AG09319 (cell line): ENCODE measurements at places on chromosomes 1 and 21.

GRCh38 chr1:35557611-35558373, at the start of gene NCDN:
TSS of gene NCDN (plus strand) at chr1:35557799. CDS start at chr1:35558191, 392 bp downstream.
- DNase-seq = peak; percentile 91

DNA sequence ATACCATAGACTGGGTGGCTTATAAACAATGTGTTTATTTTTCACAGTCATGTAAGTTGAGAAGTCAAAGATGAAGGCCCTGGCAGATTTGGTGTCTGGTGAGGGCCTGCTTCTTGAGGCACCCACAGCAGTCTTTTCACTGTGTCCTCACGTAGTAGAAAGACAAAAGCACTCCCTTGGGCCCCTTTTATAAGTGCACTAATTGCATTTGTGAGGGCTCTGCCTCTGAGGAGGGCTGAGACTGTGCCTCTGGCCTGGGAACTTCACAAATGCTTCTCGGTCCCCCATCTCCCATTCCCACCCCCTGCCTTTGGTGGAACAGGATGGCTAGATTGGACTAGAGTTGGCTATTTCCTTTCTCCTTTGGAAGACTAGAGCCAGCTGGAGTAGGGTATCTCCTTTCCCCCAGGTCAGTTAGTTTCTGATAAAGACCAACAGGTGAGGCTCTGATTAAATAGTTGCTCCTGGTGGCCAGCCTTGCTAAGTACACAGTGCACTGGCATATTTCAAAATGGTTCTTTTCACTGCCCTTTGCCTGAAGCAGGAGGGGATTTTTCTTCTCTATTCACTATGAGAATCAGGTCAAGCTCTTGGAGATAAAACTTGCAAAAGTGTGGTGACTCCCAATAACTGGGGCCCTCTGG, 82.9 kb downstream of the PLPPR4 start:
- no peak for DNase-seq

- peak; percentile 77 for DNase-seq
These were observed 82.3 kb downstream of the ITPKB start for GRCh38 chr1:226656601-226657277.

- no peak for DNase-seq
These were observed 6.0 kb downstream of the COLGALT2 start for GRCh38 chr1:184031409-184032107.

GRCh38 chr21:26079366-26079765, 91.2 kb downstream of the APP start:
- DNase-seq = no peak

- DNase-seq = no peak
These were observed 10.1 kb upstream of the IL10RB start for GRCh38 chr21:33256019-33256418.

DNA sequence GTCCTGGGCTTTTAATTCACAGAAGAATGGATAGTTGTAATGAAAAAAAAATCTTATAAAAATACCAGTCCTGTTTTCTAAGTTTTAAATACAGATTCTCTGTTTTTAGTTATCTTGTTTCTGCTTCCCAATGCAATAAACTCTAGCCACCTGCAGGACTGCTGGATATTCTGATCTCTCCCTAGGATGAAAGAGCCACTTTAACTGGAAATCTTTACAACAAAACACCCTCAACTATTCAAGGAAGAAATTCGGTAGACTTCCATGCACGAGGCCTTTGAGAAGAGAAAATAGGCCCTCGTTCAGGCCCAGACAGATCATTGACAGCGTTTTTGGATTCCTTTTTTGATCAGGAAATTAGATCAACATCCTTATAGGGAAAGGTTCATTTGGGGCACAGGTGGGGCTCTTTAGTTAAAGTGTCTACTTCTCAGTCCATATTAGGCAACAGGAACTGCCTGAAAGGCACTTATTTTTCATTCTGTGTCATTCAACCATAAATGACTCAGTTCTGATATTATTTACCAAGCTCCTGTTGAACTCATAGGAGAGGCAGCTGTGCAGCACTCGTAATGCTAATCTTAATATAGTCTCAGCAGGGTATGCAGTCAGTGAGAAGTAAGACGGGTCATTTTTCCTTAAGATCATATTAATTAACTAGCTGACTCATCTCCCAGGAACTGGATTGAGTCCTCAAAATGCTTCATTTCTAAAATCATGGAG, 71.1 kb upstream of the ERRFI1 start:
- DNase-seq = no peak

DNA sequence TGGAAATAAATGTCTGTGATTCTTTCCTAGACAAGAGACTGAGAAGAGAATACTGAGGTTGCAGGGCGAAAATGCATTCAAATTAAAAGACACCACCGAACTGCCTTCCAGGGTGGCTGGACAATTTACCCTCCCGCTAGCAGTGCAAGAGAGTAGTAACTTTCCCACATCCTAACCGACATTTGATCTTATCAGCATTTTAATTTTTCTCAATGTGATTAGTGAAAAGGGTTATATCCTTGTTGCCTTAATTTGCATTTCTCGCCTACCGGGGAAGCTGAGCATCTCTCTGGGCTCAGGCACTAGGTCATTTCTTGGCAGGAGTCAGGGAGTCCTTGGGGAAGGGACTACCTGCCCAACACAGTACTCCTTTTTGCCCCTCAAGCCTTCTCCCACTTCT, 2.8 kb downstream of the TNFRSF8 start:
- DNase-seq = no peak

- no peak for DNase-seq
These were observed 301.3 kb downstream of the PLPP3 start for GRCh38 chr1:56278061-56278460.

GRCh38 chr1:26281971-26282370, 2.1 kb downstream of the SH3BGRL3 start:
- DNase-seq = no peak
